ENCODE measurements at places on chromosomes 5 and 9.

GRCh38 chr5:60209146-60209840 lies 315.8 kb upstream of the PDE4D start:
- no peak for DNase-seq

- DNase-seq, result no peak
Measured at GRCh38 chr5:16536246-16536645, 70.6 kb upstream of the ZNF622 start.

GRCh38 chr9:33988219-33988890 lies 60.3 kb downstream of the UBAP2 start:
- peak; percentile 4 for DNase-seq

- DNase-seq, result no peak
Measured at GRCh38 chr9:76087976-76088375, 197.5 kb downstream of the PCSK5 start.

- DNase-seq, result no peak
Measured at GRCh38 chr5:151708126-151708525, 21.4 kb upstream of the SPARC start.

DNA sequence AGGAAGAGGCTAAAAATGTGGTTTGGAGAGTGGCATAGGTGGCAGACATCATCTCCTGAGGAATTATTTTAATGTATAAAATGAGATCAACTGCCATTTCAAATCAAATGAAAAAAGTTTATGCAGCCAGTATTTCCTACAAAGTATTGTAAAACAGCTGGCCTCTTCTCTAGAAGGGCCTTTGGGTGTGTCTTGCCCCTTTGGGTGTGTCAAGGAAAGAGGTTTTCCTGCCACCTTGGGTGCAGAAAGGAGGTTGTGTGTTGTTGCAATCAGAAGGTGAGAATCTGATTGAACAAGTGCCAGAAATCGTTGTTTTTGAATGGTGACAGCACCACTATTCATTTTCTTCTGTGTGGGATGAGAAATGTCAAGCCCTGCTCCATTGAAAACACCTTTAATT lies 127.4 kb downstream of the RMI1 start:
- no peak for DNase-seq

DNA sequence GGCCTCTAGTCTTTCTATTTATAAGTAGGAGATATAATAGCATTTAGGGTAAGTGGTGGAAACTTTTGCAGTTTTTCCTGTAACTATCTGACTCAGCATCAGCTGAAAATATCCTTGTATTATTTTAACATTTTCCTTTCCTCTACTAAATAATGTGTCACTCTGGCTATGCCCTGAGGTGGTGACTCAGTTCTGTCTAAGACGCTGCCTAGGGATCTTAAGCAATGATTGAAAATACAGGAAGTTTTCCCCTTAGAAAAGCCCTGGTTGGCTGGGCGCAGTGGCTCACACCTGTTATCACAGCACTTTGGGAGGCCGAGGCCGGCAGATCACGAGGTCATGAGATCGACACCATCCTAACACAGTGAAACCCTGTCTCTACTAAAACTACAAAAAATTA lies 9.3 kb upstream of the EDIL3 start:
- DNase-seq, result no peak

- no peak for DNase-seq
Measured at GRCh38 chr5:135593886-135594285, 15.1 kb upstream of the CXCL14 start.

DNA sequence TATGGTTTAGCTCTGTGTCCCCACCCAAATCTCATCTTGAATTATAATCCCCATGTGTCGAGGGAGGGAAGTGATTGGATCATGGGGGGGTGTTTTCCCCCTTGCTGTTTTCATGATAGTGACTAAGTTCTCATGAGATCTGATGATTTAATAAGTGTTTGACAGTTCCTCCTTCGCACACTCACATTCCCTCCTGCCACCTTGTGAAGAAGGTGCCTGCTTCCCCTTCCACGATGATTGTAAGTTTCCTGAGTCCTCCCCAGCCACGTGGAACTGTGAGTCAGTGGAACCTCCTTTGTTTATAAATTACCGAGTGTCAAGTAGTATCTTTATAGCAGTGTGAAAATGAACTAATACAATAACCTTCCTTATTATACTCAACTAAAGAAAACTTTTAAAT lies 24.3 kb upstream of the TEX10 start:
- DNase-seq, result no peak

DNA sequence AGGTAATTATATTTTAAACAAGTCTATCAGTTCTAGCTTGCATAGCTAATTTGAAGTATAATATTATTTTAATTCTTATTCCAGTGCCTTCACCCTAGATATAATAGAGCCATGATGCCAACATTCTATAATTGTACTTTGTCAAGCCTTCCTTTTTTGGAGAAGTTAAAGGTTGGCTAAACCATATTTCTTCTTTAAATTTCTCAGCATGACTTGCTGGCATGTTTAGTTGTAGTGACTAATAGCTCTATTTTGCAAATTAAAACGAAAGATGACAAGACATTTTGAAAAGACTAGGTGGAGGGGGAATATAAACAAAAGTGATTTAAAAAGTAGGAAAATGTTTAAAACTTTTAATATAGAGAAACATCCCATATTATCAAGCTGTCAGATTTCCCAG lies 400.7 kb downstream of the PSAT1 start:
- no peak for DNase-seq
